Adipose tissue (tissue), 3 donors: ENCODE measurements at places on chromosomes 6 and 20. TPM values are rescaled to one million over a fixed set of nuclear protein-coding genes. Genes with fewer than 3 reads are reported as not detected.

PROKR2 gene
- not detected for polyA plus RNA-seq

DLK2 gene
- 0.45 TPM for polyA plus RNA-seq

PLCG1 gene
- polyA plus RNA-seq, result 38.9 TPM

DEFB132 gene
- 1.2 TPM for polyA plus RNA-seq

TRIM40 gene
- not detected for polyA plus RNA-seq

NTSR1 gene
- polyA plus RNA-seq, result 0.15 TPM

AIF1 gene
- 63.1 TPM for polyA plus RNA-seq

HLA-DOA gene
- polyA plus RNA-seq, result 1.5 TPM

PBOV1 gene
- not detected for polyA plus RNA-seq

COL21A1 gene
- 1.4 TPM for polyA plus RNA-seq

OOEP gene
- polyA plus RNA-seq, result 0.27 TPM

CCN6 gene
- not detected for polyA plus RNA-seq

SMLR1 gene
- polyA plus RNA-seq, result not detected

APCDD1L gene
- polyA plus RNA-seq, result 0.39 TPM

LRP11 gene
- 10.7 TPM for polyA plus RNA-seq

VSX1 gene
- not detected for polyA plus RNA-seq

WFDC2 gene
- polyA plus RNA-seq, result 9.5 TPM

RIPOR2 gene
- 12.6 TPM for polyA plus RNA-seq

BPHL gene
- polyA plus RNA-seq, result 9.4 TPM

ZC2HC1B gene
- polyA plus RNA-seq, result not detected

KIF25 gene
- polyA plus RNA-seq, result 1.6 TPM

LPA gene
- polyA plus RNA-seq, result not detected

GPSM3 gene
- polyA plus RNA-seq, result 3.9 TPM

MAN1A1 gene
- polyA plus RNA-seq, result 37.5 TPM

TREM2 gene
- not detected for polyA plus RNA-seq

SLC2A4RG gene
- 28.3 TPM for polyA plus RNA-seq

CYP21A2 gene
- 0.71 TPM for polyA plus RNA-seq

FRMD1 gene
- polyA plus RNA-seq, result 1.3 TPM

TP53TG5 gene
- 0.04 TPM for polyA plus RNA-seq

YIPF3 gene
- 54.0 TPM for polyA plus RNA-seq

DUSP22 gene
- 38.5 TPM for polyA plus RNA-seq

ZSWIM1 gene
- 3.0 TPM for polyA plus RNA-seq

TMEM244 gene
- polyA plus RNA-seq, result not detected

LRRC1 gene
- 5.3 TPM for polyA plus RNA-seq

HLA-DOB gene
- 0.62 TPM for polyA plus RNA-seq

RAMACL gene
- polyA plus RNA-seq, result 0.08 TPM

TAGAP gene
- polyA plus RNA-seq, result 0.43 TPM

SNX3 gene
- polyA plus RNA-seq, result 244 TPM

ZFP57 gene
- polyA plus RNA-seq, result 0.61 TPM

CLIC5 gene
- 12.7 TPM for polyA plus RNA-seq
